ENCODE measurements at places on chromosomes 12 and 14.

GRCh38 chr14:33918256-33918655, 32.6 kb downstream of the EGLN3 start:
- DNase-seq, result no peak

DNA sequence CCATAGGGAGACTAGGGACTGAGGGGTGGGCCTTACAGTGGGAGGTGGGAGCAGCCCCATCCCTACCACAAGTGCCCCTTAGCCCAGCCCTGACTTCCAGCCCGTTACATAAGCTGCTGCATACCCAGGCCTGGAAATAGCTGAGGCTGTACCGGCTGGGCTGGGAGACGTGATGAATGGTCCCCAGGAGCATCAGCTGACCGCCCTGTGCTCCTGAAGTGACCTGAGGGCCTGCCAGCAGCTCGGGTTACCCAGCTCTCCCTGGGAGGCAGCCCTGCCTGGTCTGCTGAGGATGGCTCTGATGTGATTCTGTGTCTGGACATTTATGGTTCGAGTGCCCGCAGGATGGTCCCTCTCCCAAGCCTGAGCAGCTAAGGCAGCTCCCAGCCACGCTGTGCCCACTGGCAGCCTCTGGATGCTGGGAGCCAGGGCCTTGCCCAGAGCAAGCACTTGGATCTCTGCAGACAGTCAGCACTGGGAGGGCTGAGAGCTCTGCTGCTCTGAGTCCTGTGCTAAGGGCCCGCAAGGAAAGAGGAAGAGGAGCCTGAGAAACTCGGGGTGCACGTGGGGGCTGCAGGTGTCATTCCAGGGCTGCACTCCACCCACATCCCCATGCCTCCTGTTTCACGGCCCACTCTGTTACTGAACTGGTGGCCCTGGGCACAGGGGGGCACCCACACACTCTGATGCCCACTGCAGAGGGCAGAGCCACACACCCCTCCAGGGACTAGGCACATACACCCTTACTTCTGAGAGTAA, 20.5 kb downstream of the TAMALIN start:
- peak; percentile 84 for DNase-seq

DNA sequence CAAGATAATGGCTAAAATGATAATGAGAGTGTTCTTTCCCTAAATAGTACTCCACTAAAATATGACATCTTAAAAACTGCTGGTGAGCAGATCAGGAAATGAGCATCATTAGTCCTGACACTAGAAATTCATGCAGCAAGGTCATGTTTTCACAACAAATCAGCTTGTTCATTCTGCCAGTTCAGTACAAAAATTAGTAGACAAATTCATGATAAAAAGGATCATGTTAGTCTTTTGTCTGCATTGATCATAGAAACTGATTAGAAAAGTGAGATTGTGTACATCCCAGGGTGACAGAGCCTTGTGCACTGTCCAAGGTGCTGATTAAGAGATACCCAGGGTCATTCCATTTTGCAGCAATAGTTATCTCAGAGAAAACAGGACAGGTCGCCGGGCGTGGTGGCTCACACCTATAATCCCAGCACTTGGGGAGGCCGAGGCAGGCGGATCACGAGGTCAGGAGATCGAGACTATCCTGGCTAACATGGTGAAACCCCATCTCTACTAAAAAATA, 163.6 kb downstream of the RIMBP2 start:
- DNase-seq, result no peak

DNA sequence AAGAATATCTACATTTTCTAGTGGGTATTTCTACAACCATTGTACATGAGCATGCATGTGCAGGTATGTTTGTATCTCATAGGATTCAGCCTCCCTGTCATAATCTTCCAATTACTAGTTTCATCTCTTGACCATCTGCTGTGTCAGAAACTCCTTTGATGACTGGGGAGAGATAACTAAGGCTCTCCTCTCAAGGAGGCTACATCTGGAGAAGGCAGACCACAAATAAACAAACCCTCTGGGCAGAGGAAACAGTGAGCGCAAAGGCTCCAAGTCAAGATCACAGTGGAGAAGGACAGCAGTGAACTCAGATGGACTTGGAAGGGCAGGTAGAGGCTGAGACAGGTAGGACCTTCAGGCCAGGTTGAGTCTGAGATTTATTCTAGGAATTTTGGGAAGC, 166.4 kb downstream of the PELI2 start:
- DNase-seq, result no peak

- DNase-seq, result peak; percentile 71
Observed at GRCh38 chr12:56221232-56221756, 428 bp downstream of the RNF41 start.

- DNase-seq, result no peak
Observed at GRCh38 chr14:74402401-74403251, 23.4 kb downstream of the SYNDIG1L start.

GRCh38 chr12:18718462-18718861, 19.4 kb downstream of the PLCZ1 start:
- DNase-seq, result no peak

Data from Right ventricle myocardium superior (tissue), 1 donor.